ENCODE measurements at places on chromosomes 7 and 10. TPM values are rescaled to one million over a fixed set of nuclear protein-coding genes. Genes with fewer than 3 reads are reported as not detected.

UFSP1 gene
- polyA plus RNA-seq, result 3.9 TPM

ZPBP gene
- polyA plus RNA-seq, result not detected

EPHB4 gene
- 12.8 TPM for polyA plus RNA-seq

HTR5A gene
- not detected for polyA plus RNA-seq

RBP4 gene
- 0.47 TPM for polyA plus RNA-seq

BAMBI gene
- 6.7 TPM for polyA plus RNA-seq

RARRES2 gene
- polyA plus RNA-seq, result 39.3 TPM

TRIM74 gene
- polyA plus RNA-seq, result 0.19 TPM

CCDC201 gene
- not detected for polyA plus RNA-seq

TET1 gene
- 0.05 TPM for polyA plus RNA-seq

ACSM6 gene
- not detected for polyA plus RNA-seq

OPALIN gene
- polyA plus RNA-seq, result not detected

SORCS1 gene
- polyA plus RNA-seq, result 0.34 TPM

PANK1 gene
- polyA plus RNA-seq, result 1.5 TPM

CCDC172 gene
- not detected for polyA plus RNA-seq

TEX47 gene
- not detected for polyA plus RNA-seq

NUTM2A gene
- 1.5 TPM for polyA plus RNA-seq

ATE1 gene
- 6.8 TPM for polyA plus RNA-seq

PNLIPRP1 gene
- polyA plus RNA-seq, result 0.29 TPM

LOXL4 gene
- 0.49 TPM for polyA plus RNA-seq

RGS10 gene
- 50.4 TPM for polyA plus RNA-seq

HGF gene
- 0.47 TPM for polyA plus RNA-seq

FGFBP3 gene
- polyA plus RNA-seq, result 0.74 TPM

PHYHIPL gene
- 0.05 TPM for polyA plus RNA-seq

DNAAF5 gene
- 14.6 TPM for polyA plus RNA-seq

CNPY1 gene
- not detected for polyA plus RNA-seq

FXYD4 gene
- not detected for polyA plus RNA-seq

ADARB2 gene
- 0.65 TPM for polyA plus RNA-seq

C10orf53 gene
- not detected for polyA plus RNA-seq

FRAT2 gene
- 9.6 TPM for polyA plus RNA-seq

CFAP69 gene
- polyA plus RNA-seq, result 3.1 TPM

INPP5F gene
- 5.8 TPM for polyA plus RNA-seq

MAGI2 gene
- 0.67 TPM for polyA plus RNA-seq

MYO3A gene
- 1.2 TPM for polyA plus RNA-seq

EVX1 gene
- polyA plus RNA-seq, result not detected

TMEM225B gene
- 0.66 TPM for polyA plus RNA-seq

RABGEF1 gene
- polyA plus RNA-seq, result 21.3 TPM

SLC26A3 gene
- 0.01 TPM for polyA plus RNA-seq

GLI3 gene
- 1.0 TPM for polyA plus RNA-seq

RGR gene
- polyA plus RNA-seq, result 0.31 TPM

FBXL13 gene
- polyA plus RNA-seq, result not detected

MEST gene
- polyA plus RNA-seq, result 4.8 TPM

EXOC6 gene
- polyA plus RNA-seq, result 1.4 TPM

Data from esophagus (tissue), 2 donors.